Right forelimb (tissue), 1 donor: ENCODE measurements at places on chromosomes 4 and X.

DNA sequence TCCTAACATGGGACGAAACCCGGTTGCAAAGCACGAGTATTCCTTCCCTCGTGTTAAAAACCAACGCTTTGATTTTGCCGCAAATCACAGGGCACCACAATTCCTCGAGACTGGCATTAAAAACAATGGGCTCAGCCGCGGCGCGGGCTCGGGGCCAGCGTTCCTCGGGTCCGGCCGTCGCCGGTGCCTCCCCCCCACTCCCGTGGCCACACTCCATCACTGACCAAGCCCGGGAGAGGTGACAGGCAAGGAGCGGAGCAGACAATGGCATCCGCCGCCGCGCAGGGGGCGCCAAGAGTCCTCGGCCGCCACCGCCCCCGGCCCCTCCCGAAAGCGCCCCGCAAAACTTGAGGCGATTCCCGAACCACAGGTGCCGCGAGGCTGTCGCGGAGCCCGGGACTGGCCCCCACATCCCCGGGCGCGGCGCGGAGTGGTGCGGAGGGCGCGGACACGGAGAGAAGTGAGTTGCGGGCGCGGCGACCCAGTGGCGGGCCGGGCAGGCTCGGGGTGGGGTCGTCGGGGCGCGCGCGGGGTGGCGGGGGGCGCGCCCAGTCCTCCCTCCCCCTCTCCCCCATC is 445 bp downstream of the AP1S2 start:
- DNase-seq, result peak; percentile 60

DNA sequence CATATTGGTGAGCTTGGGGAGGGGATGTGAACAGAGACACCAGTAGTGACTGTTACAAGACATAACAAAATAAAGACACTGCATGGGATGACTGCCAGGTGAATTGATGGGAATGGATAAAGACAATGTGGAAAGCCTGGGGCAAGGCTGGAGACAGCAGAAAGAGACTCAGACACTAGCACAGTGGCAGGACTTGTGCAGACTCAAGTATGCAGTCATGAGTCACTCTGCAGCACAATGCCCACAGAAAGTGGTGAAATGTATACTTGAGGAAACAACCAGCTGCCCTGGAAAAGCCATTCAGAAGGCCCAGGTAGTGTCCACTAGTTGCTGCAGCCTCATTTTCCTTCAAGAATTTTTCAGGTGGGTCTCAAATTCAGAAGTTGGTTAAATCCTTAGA is 452.3 kb downstream of the MID1IP1 start:
- no peak for DNase-seq

GRCh38 chr4:147840838-147841738 is 109.2 kb downstream of the ARHGAP10 start:
- DNase-seq, result no peak

DNA sequence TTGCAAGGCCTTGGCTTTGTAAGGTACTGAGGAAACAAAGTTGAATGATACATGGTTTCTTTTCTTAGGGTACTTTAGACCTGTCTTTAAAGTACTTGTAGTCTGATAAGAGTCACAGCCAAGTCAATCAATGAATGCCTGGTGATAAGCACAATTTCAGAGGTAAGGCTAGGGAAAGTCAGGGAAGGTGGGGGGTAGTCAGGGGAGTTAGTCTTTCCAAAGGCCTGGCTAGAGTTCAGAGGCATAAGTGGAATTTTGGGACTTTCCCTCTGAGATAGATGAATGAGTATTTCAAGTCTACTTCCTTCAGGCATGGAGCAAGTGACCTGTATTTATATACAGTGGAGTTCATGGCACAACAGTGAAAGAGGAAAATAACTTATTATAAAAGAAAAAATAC is 78.3 kb downstream of the SLC4A4 start:
- DNase-seq, result no peak
